ENCODE measurements at places on chromosomes 3 and 15. TPM values are rescaled to one million over a fixed set of nuclear protein-coding genes. Genes with fewer than 3 reads are reported as not detected.

The RPP25 gene
- total RNA-seq: 5.1 TPM

DNA sequence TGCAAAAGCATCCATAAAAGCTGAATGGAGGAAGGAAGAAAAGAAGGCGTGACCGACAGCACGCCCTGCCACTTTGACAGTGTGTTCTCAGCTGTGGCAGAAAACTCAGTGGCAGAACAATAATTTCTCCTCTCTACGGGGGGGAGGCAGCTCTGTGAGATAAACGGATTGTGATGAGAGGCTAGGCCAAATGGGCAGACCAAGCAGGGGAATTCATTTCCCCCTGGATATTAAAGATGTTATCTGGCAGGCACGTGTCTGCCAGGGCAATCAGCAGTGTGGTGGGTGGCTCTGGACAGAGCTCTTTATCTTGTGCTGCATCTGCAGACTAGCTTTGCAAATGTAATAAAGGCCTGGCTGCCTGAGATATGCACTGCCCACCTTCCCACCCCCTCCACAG lies 1.9 kb upstream of the RMDN3 start:
- no peak overlapping the region for H3K4me3 ChIP-seq
- no peaks in the 10 kb centered on the region for H3K27me3 ChIP-seq
- DNase-seq: no peak
- H3K36me3 ChIP-seq: peaks cover 15% of the 10 kb centered on the region
- no peak overlapping the region for H3K27ac ChIP-seq

- no peak overlapping the region for H3K27ac ChIP-seq
- peaks cover 16% of the 10 kb centered on the region for H3K27me3 ChIP-seq
- peaks cover 12% of the 10 kb centered on the region for H3K4me1 ChIP-seq
- no peak overlapping the region for H3K4me3 ChIP-seq
- no peak for DNase-seq
Measured at GRCh38 chr3:194278186-194278845, 72.8 kb downstream of the CPN2 start.

DNA sequence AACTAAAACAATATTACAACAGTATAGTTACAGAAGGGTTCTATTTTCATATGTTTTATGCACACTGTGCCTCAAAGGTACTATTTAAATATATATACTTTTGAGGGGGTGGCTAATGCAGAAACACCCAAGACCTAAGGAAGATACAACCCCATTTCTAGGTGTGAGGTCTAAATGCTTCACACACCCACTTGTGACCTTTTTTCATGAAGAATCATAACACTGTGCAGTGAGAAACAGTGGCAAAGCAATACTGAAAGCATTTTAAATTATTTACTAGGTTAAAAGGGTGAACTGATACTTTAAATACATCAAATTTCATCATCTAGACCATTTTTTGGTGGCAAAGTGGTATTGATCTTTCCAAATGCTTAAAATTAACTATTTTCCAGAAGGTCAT lies 67.4 kb downstream of the SATB1 start:
- no peak overlapping the region for H3K4me3 ChIP-seq
- no peaks in the 10 kb centered on the region for H3K27me3 ChIP-seq
- no peak for DNase-seq

The NEO1 gene
- total RNA-seq: 7.6 TPM

DNA sequence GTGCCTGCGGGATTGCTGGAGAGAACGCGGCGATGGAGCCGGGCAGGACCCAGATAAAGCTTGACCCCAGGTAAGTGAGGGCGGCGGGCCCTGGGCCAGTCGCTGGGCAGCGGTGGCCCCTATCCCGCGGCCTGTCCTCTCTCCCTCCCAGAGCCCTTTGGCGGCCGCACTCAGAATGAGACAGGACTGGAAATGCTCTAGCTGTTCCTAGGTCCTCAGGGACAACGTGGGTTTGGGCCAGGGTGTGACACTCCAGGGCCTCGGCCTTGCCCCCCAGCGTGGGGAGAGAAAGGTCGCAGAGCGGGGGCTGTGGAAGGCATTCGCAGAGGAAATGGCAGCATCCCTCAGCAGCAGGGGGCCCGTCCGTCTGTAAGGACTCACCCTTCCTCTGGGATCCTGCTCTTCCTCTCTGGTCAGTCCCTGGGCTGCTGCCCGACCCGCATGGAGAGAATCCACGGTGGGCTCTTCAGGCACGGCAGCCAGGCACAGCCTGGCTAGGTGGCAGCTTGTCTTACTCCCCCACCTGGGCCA lies 412 bp downstream of the SLC51A start:
- DNase-seq: no peak
- no peaks in the 10 kb centered on the region for H3K36me3 ChIP-seq
- peaks cover 23% of the 10 kb centered on the region for H3K4me1 ChIP-seq
- H3K27ac ChIP-seq: no peak overlapping the region
- no peaks in the 10 kb centered on the region for H3K27me3 ChIP-seq

DNA sequence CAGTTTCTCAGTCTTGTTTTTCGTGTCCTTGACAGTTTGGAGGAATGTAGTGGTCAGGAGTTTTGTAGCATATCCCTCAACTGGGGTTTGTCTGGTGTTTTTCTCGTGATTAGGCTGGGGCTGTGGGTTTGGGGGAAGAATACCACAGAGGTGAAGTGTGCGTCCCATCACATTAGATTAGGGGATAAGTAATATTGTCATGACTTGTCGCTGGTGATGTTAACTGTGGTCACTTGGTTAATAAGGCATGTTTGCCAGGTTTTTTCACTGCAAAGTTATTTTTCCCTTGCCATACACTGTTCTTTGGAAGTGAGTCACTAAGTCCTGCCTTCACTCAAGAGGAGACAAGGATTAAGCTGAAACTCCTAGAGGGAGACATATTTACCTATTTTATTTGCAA lies 39.1 kb downstream of the PAK2 start:
- DNase-seq: no peak
- no peak overlapping the region for H3K4me3 ChIP-seq
- peaks cover 23% of the 10 kb centered on the region for H3K4me1 ChIP-seq
- H3K36me3 ChIP-seq: peaks cover 72% of the 10 kb centered on the region

The HTR3E gene
- not detected for total RNA-seq

DNA sequence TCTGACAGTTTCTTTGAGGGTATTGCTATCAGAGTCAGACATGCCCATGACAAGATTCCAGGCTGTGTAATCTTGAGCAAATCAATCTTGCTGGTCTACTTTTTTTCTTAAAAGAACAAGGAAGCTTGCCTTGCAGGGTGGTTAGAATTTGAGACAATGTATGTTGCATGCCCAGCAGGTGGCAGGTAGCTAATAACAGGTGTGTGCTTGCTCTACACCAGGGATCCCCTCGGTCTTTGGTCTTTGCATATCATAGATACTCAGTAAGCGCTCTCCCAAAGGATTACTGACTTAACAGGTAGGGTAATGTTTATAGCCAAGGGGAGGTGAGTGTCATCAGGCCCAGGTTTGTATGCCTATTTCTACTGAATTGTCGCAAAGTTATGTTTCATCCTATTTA lies 37.3 kb downstream of the CACNA1D start:
- no peak overlapping the region for H3K4me3 ChIP-seq
- H3K27ac ChIP-seq: no peak overlapping the region
- no peaks in the 10 kb centered on the region for H3K4me1 ChIP-seq
- DNase-seq: no peak
- H3K27me3 ChIP-seq: peaks cover 38% of the 10 kb centered on the region

DNA sequence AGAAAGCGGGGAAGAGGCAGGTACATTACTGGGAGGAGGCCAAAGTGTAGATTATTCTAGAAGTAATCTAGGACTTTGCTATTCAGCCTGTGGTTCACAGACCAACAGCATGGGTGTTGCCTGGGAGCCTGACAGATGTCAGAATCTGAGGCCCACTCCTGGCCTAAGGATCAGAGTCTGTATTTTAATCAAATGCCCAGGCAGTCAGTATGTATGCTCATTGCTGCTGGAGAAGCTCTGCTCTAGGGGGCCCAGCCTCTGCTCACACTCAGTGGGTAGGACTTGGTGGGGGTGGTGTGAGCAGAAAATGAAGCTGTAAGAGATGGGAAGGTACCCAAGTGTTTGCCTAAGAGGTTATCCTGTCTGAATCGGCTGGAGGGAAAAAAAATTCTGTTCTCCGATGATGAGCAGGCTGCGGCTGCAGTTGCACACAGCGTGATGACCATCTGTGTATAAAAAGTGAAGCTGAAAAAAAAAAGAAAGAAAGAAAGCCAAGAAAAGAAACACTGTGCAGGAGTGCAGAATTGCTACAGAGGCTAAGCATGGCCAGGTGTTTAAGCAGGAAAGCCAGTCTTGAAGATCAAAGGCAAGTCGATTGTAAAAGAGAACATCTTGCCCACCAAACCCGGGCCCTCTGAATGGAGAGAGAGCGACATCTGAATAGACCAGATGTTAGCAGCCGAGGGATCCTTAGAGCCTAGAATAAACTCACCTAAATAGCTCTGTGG lies 65.2 kb downstream of the EIF4E3 start:
- peaks cover 3% of the 10 kb centered on the region for H3K4me1 ChIP-seq
- H3K27ac ChIP-seq: no peak overlapping the region
- H3K36me3 ChIP-seq: no peaks in the 10 kb centered on the region
- no peak for DNase-seq

- H3K4me3 ChIP-seq: no peak overlapping the region
- DNase-seq: no peak
- no peak overlapping the region for H3K27ac ChIP-seq
- no peaks in the 10 kb centered on the region for H3K36me3 ChIP-seq
Measured at GRCh38 chr3:71854706-71855105, 69.8 kb upstream of the PROK2 start.

DNA sequence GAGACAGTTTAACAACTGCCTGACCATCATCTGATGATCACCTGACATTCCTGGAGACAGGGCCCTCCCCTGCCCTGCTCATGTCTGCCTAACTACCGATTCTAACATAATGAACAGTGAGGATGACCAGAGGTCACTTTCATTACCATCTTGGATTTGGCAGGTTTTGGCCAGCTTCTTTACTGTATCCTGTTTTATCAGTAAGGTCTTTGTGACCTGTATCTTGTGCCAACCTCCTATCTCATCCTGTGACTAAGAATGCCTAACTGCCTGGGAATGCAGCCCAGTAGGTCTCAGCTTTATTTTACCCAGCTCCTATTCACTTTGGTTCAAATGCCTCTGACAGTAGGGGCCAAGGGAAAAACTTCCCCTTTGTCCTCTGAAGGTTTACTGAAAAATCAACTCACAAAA lies 40.2 kb downstream of the METTL6 start:
- no peaks in the 10 kb centered on the region for H3K27me3 ChIP-seq
- H3K4me1 ChIP-seq: peaks cover 4% of the 10 kb centered on the region
- no peak for DNase-seq

DNA sequence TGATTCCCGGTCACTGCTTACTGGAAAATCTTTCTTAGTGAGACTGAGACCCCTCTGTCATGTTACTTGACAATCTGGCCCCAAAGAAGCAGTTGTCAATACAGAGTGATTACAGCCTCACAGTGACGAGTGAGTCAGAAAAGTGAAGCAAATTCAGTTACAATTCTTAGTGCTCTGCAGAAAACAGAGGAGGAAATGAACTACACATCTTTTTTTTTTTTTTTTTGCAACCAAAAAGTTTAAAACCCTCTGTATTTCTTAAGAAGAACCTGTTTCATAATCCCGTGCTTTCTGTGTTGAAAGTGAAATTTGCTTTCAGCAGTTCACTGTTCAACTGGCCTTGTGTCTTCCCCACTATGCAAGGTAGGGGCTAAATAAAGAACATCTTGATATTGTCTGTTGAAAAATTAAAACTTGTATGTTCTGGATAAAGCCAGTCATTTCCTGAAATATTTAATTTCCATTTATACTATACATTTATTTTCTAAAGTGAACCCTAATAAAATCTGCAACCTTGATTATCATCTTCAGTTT lies 1.9 kb downstream of the AQP9 start:
- H3K36me3 ChIP-seq: no peaks in the 10 kb centered on the region
- H3K4me3 ChIP-seq: no peak overlapping the region
- no peak for DNase-seq
- no peaks in the 10 kb centered on the region for H3K4me1 ChIP-seq
- no peak overlapping the region for H3K27ac ChIP-seq

- no peak for DNase-seq
- peaks cover 55% of the 10 kb centered on the region for H3K27me3 ChIP-seq
- no peak overlapping the region for H3K27ac ChIP-seq
- H3K4me3 ChIP-seq: no peak overlapping the region
- H3K4me1 ChIP-seq: peaks cover 15% of the 10 kb centered on the region
Measured at GRCh38 chr15:65374821-65375401, 2.9 kb downstream of the IGDCC3 start.

The FSD2 gene
- total RNA-seq: not detected

GRCh38 chr3:168053115-168053514 lies 42.6 kb downstream of the GOLIM4 start:
- H3K4me1 ChIP-seq: no peaks in the 10 kb centered on the region
- no peak overlapping the region for H3K27ac ChIP-seq
- H3K36me3 ChIP-seq: no peaks in the 10 kb centered on the region
- no peak overlapping the region for H3K4me3 ChIP-seq

DNA sequence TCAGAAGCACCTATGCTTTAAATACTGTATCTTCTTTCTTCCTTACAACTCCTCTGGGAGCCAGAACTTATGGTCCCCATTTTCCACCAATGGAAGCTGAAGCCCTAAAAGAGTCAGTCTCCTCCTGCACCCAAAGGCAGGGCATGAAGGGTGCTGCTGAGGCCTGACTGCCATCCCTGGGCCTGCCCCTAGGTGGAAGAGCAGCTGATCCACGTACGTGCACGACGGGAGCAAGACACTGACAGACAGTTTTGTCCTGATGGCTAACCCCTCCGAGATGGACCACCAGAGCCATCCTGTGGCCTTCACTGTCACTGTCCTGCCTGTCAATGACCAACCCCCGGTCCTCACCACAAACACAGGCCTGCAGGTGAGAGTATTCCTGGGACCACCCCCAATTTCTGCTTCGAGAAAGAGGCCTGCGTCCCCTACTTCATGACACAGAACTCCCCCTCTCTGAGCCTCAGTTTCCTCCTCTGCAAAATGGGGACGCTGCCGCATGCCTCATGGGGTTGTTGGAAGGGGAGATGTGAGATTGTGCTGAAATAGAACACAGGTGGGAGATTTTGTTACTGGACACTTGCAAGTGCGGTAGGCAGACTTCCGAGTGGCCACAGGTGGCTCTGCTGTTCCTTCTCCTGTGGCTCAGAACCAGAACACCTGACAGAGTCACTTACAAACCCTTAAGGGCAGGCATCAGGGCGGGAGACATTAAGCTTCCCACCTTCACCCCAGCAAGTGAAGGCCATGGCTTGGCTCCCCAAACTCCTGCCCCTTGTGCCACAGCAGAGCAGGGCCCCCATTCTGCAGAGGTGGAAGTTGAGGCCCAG lies 175.4 kb downstream of the TBC1D2B start:
- H3K4me1 ChIP-seq: no peaks in the 10 kb centered on the region
- H3K27ac ChIP-seq: no peak overlapping the region
- H3K36me3 ChIP-seq: no peaks in the 10 kb centered on the region
- H3K4me3 ChIP-seq: no peak overlapping the region

- H3K4me3 ChIP-seq: peak overlapping the region; percentile 87
- no peak overlapping the region for H3K27ac ChIP-seq
- H3K4me1 ChIP-seq: peaks cover 29% of the 10 kb centered on the region
- DNase-seq: no peak
Measured at GRCh38 chr15:101296418-101297405, 1.7 kb upstream of the SNRPA1 start.

The CACNA1D gene
- total RNA-seq: 3.2 TPM

DNA sequence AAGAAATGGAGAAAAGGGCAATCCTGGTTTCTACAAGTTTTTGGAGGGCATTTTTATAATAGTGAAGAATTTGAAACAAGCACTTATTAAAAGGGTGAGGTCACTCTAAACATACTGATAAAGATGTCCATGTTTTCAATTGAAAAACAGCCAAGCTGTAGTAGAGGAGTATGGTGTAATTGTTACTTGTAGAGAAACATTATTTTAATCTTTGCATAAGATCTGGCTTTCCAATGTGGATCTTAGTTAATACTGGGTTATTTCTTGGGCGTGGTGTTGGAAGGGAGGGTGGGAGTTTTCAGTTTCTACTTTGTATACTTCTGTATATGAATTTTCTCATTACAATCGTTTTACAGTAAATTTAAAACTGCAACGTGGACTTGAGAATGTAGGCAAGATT lies 22.8 kb downstream of the MORF4L1 start:
- H3K4me3 ChIP-seq: no peak overlapping the region
- no peak overlapping the region for H3K27ac ChIP-seq
- DNase-seq: no peak
- H3K27me3 ChIP-seq: no peaks in the 10 kb centered on the region
- H3K4me1 ChIP-seq: peaks cover 11% of the 10 kb centered on the region
